Nucleus accumbens (tissue), 56 donors: ENCODE measurements at places on chromosomes 7 and 10.

- DNase-seq: no peak
These were observed 1.3 kb upstream of the SCD start for GRCh38 chr10:100345570-100346330.

- no peak for DNase-seq
These were observed 336.3 kb upstream of the MAGI2 start for GRCh38 chr7:79789584-79790345.

DNA sequence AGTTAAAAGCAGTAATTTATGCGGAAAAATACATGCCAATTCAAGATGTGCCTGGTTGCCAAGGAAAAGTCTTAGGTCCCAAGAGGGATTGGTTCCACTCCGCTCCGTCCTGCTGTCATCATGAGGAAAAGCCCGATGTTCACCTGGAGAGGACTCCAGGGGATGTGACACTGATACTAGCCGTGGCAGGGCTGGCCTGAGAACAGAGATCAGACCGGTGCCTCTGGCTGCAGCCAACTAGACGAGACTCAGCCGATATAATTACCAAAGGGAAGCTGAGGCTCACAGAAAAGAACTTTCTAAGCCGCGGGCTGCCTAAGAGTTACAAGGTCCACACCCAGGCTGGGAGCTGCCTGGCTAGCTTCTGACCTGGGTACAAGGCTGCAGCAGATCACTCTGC lies 81.3 kb upstream of the UNC5B start:
- no peak for DNase-seq

GRCh38 chr10:91642831-91643692 lies 10.2 kb upstream of the PPP1R3C start:
- DNase-seq: no peak

- DNase-seq: no peak
These were observed 11.5 kb downstream of the VIM start for GRCh38 chr10:17239345-17240085.

GRCh38 chr7:30785786-30786185 lies 14.6 kb downstream of the MINDY4 start:
- DNase-seq: no peak

- no peak for DNase-seq
These were observed 19.7 kb upstream of the CCSER2 start for GRCh38 chr10:84308481-84309304.

DNA sequence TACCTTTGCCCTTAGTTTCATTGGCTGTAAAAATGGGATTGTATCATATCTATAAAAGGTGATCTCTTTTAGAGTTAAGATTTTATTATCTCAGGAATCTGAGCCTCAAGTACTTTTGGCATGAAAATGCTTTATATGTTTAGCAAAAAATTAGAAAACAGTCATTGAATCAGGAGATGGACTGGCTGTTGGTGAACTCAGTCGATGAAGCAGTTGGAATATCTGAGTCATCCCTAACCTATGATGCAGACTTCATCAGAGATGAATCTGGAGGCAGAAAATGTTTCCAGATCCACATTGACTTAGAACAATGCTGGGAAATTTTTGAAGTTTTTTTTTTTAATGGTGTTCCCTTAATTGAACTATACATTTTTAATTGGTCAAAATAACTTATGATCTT lies 228.5 kb downstream of the SLC25A13 start:
- no peak for DNase-seq
